ENCODE measurements at places on chromosomes 5 and 9.

GRCh38 chr5:157216391-157217142 lies 35.9 kb downstream of the ITK start:
- DNase-seq = no peak

GRCh38 chr5:17282283-17283120 lies 65.1 kb downstream of the BASP1 start:
- DNase-seq = no peak

DNA sequence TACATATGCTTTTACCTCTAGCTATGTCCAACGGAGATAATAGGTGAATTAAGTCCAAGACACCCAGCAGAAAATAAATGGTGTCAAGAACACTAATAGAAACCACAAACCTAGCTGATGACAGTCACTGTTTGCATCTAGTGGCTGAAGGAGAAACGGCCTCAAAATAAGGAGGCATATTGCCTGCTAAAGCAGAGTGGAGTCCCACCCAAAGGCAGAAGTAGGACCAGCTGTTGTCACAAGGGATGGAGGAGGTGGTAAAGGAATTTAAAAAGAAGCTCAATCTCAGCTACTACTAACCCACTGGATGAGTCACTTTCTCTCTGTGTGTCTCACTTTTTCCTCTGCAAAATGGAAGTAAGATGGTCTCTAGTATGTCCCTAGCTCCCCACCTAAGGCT lies 224.3 kb downstream of the GRIA1 start:
- DNase-seq = no peak

DNA sequence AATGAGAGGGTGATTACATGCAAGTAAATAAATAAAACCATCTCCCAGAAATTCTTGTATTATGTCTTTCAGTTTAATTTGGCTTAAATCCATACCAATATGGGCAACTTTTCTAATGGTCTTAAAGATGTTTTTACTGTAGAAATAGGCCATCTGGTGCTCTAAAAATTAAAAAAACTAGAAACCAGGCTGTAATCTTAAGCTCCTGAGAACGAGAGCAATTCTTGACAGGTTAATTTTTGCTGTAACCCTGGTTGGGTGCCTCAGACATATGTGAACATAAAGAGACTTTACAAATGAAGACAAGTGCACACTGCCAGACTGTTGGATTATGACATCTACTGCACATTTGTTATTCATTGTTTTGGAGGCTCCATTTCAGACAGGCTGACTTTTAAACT lies 246.8 kb upstream of the DAB2 start:
- no peak for DNase-seq

GRCh38 chr5:147567917-147568598 lies 58.2 kb upstream of the DPYSL3 start:
- DNase-seq = no peak

DNA sequence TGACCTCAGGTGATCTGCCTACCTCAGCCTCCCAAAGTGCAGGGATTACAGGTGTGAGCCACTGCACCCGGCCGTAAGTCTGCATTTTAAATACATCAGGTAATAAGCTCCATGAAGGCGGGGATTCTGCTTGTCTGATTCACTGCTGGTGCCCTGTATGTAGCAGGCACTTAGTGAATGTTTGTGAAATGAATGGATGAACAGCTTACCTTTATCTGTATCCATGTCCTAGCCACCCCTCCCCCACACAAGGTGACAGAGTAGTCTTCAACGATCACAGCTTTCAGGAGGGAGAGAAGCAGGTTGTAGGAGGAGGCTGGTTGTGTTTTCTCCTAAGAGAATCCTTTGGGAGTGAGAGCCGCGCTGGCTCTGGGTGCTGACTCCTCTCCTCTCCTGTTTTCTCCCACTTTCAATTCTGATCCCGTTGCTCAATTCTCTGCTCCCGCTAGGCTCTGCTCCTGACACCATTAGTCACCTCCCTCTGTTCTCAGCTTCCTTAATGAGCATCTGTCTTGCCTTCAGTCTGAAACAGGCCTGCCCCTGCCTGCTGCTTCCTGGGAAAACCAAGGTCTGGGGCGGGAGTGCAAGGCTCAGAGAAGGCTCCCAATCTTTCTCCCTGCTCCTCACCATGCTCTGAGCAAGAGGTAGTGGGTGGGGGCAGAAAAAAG lies 88.8 kb upstream of the CTNNA1 start:
- no peak for DNase-seq

GRCh38 chr5:66454186-66455078 lies 141.8 kb upstream of the MAST4 start:
- no peak for DNase-seq

DNA sequence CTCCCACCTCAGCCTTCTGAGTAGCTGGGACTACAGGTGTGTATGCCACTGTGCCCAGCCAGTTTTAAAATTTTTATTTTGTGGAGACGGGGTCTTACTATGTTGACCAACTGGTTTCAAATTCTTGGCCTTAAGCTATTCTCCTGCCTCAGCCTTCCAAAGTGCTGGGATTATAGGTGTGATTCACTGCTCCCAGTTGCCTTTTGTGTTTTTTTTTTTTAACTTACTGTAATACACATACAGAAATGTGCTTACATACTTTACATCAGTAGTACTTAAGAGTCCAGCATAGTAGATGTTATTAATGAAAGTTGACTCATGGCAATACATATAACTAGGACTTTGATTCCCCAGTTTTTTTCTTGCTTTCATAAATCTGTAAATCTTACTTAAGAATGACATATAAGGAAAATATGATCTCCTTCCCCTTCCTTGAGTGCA lies 4.7 kb downstream of the MAN2A1 start:
- DNase-seq = no peak

DNA sequence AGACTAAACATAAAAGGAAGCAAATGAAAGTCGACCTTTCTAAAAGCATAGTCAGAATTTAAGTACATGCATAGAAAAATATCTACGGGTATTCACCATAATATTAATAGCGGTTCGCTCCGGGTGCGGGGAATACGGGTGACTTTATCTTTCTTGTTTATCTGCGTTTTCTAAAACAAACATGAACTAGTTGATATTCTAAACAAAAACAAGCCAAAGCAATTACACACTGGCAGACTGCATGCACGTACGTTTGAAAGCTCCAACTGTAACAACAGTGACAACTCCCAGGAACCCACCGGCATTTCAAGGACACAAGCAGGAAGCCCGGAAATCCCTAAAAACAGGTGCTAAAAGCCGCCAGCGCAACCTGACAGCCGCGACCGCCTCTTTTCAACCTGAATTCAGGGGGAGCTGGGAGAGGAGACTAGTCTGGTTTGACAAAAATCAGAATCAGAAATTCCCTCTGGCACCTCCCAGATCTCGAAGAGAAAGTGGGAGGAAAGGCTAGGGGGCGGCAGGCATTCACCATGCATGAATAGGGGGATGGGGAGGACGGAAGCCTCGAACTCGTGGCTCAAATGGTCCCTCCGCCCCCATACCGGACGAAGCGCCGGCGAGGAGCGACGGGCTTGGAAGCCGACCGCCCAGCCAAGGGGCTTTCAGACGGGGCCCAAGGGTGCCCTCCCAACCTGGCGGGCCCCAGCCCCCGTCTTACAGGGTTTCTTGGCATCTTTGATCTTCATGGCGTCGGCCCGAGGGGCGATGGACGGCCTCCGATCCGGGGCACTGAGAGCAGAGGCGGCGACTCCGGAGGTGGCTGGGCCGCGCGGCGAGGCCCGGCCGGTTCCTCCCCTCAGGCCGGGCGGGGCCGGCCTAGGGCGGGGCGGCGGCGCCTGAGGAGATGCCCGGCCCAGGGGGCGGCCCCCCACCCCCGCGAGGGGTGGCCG lies at the start of gene PANK3:
TSS of gene PANK3 (minus strand) at position 831 of the 950 bp plus-strand sequence. CDS start at position 746, 85 bp downstream.
- peak; percentile 8 for DNase-seq

DNA sequence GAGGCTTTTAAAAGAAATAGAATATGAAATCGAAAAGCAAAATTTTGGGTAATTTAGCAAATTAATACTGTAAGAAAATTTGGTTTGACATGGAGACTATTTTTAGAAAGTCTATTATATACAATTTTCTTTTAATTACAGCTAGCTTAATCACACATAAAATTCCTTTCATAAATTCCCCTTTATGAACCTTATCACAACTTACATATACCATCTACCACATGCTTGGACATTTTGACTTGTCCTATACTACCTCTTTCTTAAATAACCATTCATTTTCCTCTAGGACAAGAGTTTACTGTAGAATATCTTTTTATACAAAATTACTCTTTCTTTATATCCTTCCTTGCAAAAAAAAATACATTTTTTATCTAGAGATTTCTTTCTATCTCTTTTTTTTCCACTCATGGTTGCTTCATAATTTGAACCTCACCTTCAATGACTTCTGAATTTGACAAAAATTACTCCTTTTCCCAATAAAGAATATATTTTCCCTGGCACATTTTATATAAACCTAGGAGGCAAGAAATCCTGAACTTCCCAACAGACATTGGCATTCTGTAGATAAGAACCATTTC lies 34.0 kb upstream of the SYK start:
- no peak for DNase-seq

- no peak for DNase-seq
Measured at GRCh38 chr9:129401623-129402370, 219.1 kb downstream of the C9orf50 start.

DNA sequence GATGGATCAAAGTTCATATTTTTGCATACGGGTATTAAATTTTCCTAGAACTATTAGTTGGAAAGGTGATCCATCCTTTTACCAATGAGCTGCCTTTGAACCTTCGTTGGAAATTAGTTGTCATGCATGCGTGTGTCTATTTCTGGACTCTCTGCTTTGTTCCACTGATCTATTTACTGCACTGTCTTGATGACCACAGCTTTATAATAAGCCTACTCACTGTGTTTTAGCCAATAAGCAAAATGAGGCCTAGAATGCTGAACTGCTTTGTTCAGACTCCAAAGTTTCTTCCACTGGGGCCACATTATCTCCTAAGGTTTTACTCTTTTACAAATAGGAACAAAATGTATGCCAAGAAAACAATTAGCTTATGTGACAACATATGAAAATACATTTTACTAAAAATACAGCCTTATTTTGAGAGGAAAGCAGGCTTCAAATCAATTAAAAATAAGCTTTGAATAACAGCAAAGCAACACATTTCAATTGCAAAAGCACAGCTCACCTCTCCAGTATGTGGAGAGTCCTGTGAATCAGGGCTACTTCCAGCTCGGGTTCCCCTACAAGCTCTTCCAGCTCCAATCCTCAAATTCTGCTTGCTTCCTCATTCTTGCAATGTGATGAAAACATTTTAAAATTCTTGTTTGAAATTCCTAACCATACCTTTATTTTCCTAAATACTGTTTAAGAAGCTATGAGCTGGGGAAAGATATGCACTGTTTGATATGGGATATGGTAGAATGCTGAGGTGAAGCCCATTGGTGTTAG lies 72.0 kb downstream of the RETREG1 start:
- DNase-seq = no peak

DNA sequence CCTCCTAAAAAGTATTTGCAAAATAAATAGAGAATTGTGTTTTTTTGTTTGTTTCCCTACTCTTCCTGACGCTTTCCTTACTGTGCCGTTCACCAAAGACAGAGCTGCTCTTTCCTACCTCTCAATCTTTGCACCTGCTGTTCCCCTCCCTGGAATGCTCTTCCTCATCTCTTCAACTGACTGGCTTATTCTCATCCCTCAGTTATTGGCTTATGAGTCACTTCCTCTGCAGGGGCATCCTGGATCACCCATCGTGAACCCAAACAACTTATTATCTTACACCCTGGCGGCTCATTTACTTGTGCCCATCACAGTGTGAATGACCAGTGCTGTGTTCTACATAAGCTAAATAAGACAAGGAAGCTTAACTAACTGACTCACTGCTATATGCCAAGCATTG lies 36.1 kb upstream of the CCNG1 start:
- no peak for DNase-seq

DNA sequence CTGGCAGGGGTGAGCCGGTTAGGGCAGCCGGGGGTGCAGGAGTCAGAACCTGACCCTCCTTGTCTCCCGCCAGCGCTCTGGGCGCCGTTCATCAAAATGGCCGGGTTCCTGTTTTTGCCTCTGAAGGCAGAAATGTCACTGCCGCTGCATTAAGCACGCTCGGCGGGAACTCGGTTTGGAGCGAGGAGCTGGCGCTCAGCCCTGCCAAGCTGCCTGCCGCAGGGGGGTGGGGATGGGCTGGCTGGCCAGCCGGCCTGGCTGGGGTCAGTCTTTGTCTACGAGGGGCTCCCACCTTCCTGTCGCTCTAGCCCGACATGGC lies 63.7 kb downstream of the CXXC5 start:
- no peak for DNase-seq

DNA sequence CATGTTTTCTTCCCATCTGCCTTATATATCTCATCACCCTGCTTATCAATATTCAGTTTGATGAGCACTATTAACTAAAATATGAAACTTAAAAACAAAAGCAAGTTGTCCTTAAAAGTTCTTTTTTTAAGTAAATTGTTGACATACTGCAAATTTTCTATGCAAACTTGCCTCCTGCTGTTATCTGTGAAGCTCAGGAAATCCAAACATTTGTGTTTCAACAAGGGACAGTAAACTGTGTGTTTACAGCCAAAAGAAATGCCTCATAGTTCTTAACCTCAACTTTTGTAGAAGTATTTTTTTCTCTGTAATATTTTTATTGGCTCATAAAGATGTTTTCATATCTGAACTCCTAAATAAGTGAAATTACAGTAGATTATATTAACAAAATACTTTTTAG lies 7.7 kb upstream of the TTC23L start:
- DNase-seq = no peak

DNA sequence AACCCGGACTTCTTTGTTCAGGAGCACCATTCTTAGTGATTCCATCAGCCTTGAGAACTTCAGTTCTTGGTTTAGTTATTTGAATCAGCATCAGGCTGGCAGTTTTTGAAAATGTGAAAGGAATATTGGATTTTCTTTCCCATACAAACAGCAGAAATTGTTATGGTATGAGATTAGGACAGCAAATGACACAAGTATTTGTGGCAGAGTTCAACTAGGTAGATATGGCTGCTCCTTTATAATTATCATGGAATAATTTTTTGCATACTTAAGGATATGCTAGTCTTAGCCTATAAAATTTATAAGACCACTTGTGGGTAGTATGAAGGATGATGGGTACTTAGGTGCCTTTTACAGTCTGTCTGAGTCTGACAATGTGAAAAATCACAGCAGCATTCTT lies 25.5 kb downstream of the ERAP2 start:
- DNase-seq = no peak

GRCh38 chr9:13750639-13751038 lies 471.1 kb upstream of the MPDZ start:
- no peak for DNase-seq

- no peak for DNase-seq
Measured at GRCh38 chr5:10355071-10355889, 1.8 kb downstream of the MARCHF6 start.

GRCh38 chr5:119789406-119790117 lies 160.2 kb downstream of the FAM170A start:
- DNase-seq = no peak

GRCh38 chr5:6321078-6321477 lies 57.3 kb downstream of the MED10 start:
- DNase-seq = no peak

DNA sequence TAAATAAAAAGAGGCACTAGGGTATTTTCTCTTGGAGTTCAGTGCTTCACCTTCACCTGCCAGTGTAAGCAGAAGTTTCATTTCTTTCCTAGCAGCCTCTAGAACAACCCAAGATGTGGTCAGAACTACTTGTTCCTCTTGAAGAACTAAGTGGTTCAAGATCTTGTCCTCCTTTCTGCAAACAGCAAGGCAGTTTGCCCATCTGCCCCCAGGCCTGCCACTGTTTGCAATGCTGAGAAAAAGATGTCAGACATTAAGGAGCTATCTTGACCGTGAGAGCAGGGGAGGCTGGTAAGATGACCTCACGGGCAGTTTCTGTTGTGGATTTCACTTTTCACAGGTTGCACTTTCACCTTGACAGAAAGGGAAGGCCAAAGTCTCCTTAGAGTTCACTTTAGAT lies 52.0 kb upstream of the KLF4 start:
- DNase-seq = no peak

GRCh38 chr5:171863935-171864334 lies 78.3 kb downstream of the SMIM23 start:
- no peak for DNase-seq

GRCh38 chr9:126057121-126057825 lies 269.4 kb upstream of the MVB12B start:
- DNase-seq = no peak
